NCI-H526 treated with DMSO at 0.1 percent for 48 hours (cell line): ENCODE measurements at places on chromosomes 7 and 10.

DNA sequence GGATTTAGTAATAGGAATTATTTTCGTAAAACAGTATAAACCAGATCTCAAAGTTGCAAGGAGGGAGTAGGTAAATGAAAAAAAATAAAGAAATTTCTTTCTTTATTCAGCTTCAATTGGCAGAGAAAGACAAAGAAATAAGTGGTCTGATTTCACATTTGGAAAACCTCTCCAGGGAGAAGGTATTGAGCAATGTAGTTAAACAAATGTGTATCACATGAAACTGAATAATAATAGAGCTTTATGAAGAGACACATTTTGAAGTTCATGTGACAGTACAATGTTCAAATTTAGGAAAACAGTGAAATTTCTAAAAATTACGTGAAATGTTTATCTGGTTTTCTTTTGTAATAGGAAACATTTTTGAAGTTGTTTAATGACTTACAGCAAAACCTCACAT, 63.0 kb downstream of the TAX1BP1 start:
- DNase-seq: no peak

DNA sequence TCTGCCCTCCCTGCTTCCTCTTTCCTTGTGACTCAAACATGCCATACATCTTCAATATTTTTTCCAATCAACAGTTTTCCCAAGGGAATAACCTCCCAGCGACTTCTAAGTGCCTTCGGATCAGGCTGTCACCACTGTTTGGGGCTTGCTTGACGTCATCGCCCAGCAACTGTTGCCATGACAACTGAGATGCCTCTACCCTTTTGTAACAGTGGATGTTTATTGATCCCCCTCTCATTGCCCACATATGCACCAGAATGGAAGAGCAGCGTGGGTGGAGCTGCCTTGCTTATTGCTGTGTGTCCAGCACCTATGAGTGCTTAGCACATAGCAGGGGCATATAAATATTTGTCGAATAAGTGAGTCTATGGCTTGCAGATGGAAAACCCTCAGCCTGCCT, 14.4 kb downstream of the FFAR4 start:
- DNase-seq: no peak

DNA sequence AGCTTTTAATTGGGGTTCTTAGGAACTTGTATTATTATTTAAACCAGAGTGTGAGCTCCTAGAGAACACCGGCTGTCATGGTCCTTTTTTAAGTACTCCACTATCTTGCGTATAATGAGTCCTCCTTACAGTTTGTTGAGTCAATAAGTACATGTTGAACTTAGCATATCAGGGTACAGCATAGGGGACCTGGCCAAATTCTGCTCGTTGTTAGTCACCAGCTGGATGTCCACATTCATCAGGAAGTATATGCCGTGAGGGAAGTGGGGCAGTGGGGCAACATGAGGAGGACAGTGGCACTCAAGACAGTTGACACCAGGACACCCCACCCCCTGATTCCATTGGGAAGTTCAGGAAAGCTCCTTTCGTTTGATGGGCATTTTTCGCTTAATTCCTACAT, 16.6 kb downstream of the RPP30 start:
- no peak for DNase-seq

- no peak for DNase-seq
These were observed 108.0 kb upstream of the PPP2R2D start for GRCh38 chr10:131792809-131793208.

- DNase-seq: no peak
These were observed 12.3 kb downstream of the OSBPL3 start for GRCh38 chr7:24967696-24968095.

DNA sequence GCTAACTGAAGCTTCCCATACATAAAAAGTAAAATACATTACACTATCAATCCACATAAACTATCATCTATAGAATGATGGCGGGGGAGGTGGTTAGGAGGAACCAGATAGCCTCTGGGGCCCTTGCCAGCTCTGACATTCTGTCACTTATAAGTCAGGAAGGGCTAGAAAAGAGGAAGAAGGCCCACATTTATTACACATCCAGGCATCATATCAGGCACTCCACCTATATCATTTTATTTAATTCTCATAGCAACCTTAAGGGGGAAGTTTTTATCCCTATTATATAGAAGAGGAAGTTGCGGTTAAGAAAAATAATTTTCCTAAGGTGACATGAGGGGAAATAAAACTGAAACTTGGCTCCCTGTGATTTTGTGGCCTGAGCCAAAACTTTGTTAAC, 29.9 kb downstream of the HEPACAM2 start:
- no peak for DNase-seq

- no peak for DNase-seq
These were observed at the start of gene TMEM243 for GRCh38 chr7:87219545-87220025. TSS of gene TMEM243 (minus strand) at chr7:87219732. CDS start at chr7:87219503, 229 bp downstream.

- no peak for DNase-seq
These were observed 105.7 kb downstream of the ATE1 start for GRCh38 chr10:121822180-121822579.

- no peak for DNase-seq
These were observed 223.2 kb upstream of the IGFBP3 start for GRCh38 chr7:46143949-46144917.

GRCh38 chr7:103915680-103916357, 73.6 kb downstream of the RELN start:
- no peak for DNase-seq
